ENCODE measurements at places on chromosomes 1 and 21.

DNA sequence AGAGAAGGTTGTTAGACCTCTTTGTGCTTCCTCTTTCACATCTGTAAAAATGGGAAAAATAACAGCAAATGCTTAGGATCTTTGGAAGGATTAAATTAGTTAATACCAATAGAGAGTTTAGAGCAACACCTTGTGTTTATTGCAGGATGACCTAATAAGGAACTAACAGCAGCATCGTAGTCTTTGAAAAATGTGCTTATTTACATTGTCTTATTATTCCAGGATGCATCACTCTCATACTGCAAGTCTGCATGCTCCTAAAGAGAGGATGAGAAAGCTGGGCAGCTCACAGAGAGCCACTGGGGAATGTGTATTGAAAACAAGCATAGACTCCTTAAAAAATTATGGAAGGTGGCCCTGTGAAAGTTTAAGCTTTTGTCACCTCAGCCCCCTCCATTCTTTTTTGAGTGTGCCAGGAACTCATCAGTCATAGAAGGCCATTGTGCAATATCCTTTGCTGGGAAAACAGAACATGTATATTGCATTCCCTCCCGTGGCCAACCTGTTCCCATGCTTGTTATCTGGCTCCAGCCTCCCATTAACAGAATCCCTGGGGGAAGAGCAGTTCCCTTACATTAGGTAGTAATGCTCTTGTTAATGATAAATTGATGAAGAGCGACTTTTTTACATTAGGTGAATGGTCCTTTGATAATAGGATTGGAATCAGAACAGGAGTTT is 180.7 kb downstream of the ZNF326 start:
- DNase-seq: no peak

DNA sequence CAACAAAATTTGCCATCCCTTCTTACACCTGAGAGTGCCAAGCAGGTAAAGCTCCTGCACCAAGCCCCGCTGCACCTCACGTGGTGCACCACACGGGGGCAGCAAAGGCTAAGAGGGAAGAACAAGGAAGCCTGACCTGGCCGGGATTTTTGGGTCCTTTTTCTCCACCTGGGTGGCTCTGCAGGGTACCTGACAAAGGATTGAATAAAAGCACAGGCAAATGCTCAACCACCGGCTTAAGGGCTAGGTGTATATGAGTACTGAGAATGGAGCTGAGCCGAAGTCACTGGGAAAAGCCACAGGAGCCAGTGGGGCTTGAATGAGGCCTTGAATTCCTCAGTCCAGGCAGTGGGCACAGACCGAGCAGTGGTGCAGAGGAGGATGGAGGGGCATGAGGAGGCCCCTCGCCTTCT is 36.4 kb downstream of the ZNF697 start:
- DNase-seq: peak; percentile 73

- peak; percentile 44 for DNase-seq
These were observed 4.7 kb downstream of the MR1 start for GRCh38 chr1:181038399-181038873.

DNA sequence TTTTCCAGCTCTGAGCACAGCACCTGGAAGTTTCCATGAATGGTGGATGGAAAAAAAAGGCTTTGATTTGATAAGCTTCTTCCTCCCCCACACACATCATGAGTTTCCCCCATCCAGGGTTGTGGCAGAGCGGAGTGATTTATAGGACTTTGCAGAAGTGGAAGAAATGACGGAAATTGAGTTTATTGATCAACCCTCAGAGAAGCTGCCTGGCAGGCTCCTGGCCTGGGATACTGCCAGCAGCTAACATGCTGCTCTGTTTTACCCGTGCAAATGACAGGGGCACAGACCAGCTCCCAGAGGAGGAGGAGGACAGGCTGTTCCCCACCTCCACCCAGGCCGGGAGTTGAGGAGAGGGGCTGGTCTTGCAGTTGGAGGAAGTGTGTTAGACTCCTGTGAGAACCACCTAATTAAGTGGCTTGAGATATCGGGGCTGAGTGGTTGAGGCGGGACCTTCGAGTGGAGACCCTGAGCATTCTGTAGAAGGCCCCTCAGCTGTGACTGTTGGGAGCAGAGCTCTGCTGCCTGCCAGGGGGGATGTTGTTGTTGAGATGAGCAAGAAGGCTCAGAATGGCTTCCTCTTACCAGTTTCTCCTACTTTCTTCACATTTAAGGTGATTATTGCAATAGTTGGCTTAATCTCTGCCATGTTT is 21.8 kb downstream of the ADORA1 start:
- DNase-seq: no peak

GRCh38 chr1:213925531-213926182 is 62.1 kb upstream of the PROX1 start:
- DNase-seq: no peak

DNA sequence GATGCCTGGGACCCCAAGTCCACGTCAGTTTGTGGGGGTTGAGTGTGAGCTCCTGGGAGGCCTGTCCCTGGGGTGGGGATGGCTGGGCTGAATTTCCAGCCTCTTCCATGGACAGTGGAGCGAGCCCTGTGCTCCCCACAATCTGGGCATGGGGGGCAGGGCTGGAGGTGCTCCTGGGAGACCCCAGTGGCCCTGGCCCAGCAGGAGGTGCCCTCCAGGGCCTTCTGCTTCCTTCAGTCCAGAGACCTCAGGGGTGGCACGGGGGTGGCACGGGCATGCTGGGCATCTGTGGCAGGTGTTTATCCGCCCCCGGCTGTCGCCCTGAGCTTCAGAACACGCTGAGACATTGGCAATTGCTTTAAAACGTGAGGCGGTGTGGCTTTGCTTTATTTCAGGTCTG is 40.9 kb downstream of the MORN1 start:
- DNase-seq: no peak

DNA sequence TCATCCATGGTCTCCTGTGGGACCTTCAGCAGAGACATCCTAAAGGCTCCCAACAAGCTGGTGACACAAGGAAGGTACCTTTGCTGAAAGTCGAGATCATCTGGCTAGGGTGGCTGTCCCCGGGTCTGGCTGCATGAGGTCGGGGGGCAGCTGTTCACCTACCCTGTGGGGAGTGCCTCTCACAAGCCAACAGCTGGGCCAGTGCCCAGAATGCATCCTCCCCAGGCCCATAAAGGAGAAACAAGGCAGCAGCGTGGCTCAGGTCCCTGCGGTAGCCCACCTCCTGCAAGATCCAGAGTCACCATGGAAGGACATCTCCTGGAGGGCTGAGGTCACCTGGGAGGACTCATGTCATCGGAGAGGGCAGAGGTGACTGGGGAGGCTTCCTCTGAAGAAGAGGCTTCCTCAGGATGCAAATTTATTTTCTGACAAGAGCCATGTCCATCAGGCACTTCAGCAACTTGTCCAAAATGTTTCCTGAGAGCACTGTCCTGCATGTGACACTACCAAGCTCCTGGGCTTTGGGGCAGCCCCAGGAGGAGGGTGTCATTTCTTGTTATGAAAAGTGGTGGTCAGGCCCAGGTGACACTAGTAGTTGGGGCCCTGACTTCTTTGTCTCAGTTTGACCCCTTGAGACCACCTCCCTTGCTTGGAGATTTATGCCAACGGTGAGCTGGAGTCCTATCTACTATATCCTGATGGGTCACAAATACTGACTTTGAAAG is 6.7 kb upstream of the SMYD3 start:
- DNase-seq: no peak

- DNase-seq: no peak
These were observed 184.5 kb upstream of the TNR start for GRCh38 chr1:175927944-175928343.

DNA sequence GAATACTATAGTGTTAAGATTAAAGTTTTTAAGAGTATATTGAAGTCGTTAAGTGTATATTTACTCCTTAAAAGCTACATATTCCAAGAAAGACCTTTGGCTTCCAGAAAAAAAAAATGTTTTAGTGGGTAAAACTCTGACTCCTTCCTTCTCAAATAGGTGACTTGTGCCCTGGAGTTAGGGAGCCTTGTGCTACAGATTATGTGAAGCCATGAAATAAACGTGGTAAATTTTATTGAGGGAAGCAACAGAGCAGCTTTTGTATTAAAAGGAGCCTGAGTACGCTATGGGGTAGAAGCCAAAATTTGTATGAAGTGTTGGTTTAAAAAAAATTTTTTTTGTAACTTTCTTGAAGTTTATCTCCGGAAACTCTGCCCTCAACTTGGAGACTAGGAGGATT is 994 bp downstream of the RO60 start:
- no peak for DNase-seq

DNA sequence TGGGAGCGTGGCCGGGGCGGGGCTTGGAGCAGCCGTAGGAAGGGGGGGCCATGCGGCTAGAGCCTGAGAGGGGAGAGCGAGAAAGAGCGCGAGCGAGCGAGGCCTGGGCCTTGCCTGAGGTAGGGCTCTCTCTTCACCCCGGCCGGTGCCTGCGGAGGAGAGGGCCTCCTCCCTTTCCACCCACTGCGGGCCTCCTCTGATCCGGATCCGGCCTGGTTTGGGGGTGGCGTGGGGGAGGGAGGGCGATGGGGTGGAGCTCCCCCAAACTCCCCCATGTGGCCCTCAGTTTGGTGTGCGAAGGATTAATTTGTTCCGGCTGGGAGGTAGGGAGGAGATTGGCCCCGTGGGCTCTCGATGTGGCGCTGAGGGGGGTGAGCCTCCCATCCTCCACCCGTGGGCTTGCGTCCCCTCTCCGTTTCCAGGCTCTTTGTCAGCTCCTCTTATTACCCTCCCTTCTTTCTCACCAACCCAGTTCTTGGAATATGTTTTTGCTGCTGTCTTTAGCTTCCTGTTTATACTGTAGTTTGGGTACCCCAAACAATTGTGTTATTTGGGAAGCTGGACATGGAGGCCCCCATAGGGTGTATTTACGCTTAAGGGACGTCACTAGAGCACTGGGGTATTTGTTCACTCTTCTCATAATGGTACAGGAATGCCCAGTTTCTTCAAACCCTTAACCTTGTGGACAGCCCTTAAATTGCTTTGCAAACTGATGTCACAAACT is 685 bp downstream of the UBAP2L start:
- DNase-seq: peak; percentile 38

GRCh38 chr21:17512253-17513213 is at the start of gene CXADR:
CXADR (plus strand) TSS chr21:17513043; CDS start chr21:17513130, 87 bp downstream.
- peak; percentile 70 for DNase-seq

DNA sequence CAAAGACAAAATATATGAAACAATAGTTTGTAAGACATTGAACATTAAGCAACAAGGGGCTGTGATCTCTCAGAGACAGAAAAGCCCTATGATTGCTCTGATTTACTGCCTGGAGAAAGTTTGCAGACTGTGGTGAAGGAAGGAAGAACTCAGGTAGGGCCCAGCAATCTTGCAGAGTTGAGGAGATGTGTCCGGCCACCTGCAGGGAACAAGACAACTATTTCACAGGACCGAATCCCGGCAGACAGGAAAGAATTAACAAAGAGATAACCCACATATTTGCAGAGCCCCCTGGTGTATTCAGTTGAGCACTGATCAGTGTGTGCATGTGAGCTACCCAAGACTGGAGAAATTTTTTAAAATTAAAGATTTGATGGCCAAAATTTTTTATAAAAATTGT is 58.3 kb upstream of the FMN2 start:
- no peak for DNase-seq

DNA sequence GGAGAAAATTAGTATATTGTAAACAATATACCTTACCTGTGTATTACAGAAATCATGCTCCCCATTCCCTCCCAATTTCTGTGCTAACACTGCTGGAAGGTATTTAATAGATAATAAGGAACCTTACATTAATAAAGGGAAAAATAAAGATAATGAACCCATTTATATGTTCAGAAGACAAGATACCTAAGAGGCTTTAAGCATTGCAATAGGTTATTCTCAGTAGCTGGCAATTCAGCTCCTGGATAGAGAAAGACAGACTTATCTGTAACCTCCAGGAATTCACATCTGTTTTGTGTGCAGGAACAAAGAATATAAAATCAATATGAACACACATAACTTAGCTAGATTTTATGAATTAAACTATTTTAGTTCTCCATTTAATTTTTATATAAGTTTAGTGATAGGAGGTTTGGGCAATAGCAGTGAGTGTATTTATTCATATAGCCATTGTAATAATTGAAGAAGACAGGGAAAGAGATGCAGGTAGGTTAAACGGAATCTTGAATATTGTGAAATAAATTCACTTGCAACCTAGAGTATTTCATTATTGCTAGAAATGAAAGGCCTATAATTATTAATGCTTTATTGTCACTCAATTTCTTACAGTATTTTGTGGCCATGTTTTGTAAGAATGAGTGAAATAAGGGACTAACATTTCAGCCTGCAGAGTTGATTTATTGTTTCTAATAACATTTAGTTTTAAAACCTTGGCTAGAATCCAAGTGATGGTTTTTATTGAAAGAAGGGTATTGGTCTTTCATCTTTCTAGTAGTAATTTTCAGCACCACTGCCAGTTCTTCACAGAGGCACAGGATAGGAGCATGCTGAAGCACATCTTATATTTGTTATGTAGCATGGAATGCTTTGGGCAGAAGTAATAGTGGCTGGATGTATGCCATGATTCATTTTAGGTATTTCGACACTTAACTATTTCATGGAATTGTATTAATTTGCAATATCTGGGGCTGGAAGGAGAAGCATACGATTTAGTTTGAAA is 1.5 kb downstream of the XPR1 start:
- no peak for DNase-seq

DNA sequence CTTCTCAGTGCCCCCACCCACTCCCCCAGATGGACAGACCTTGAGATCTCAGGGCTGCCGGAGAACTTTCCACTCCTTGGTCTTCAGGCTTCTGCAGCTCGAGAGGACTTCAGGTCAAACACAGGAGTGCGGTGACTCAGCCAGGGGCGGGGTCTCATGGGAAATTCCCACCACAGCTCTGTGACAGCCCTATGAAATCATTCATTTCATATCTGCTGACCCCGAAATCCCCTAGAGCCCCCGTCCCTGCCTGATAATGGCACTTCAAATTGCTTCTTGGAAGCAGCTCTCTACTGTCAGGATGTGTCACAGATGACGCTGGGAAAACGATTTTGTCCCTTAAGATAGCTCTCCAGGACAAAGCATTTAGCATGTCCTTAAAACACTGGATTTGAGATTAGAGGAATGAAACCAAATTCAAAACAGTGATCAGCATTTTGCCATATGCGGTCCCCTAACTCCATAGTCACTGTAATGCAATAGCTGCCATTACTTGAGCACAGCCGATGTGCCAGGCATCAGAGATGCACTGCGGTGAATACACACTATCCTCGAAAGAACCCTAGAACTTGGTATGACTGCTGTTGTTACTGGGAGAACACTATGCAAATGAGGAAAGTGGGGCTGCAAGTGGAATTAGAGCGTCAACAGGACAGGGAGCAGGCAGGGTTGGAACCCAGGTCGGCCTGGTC is at the start of gene TNFRSF9:
TSS of gene TNFRSF9 (minus strand) at position 95 of the 692 bp plus-strand sequence. CDS start 845 bp downstream, outside the sequence.
- no peak for DNase-seq

GRCh38 chr1:208475951-208476845 is 232.0 kb upstream of the PLXNA2 start:
- DNase-seq: no peak

GRCh38 chr21:33449616-33450015 is 30.2 kb downstream of the TMEM50B start:
- DNase-seq: no peak

GRCh38 chr1:115952547-115952946 is 23.8 kb upstream of the SLC22A15 start:
- DNase-seq: no peak

GRCh38 chr1:109975718-109976117 is 8.8 kb upstream of the AHCYL1 start:
- DNase-seq: no peak
